ENCODE measurements at places on chromosomes 5 and 9.

DNA sequence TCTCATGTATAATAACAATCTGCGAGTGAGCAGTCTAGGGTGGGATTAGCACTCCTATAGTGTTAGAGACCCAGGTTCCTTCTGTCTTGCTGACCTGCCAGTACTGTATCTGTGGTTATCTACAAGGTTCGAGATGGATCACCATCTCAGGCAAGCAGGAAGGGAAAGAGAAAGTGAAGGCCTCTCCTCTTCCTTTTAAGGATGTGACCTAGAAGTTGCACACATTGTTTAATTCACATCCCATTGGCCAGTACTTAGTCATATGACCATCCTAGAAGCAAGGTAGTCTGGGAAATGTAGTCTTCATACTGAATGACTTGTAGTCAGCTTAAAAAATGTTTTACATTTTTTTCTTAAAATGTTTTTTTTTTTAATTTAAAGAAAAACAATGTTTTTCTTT, 168.6 kb downstream of the CARTPT start:
- no peak for DNase-seq

DNA sequence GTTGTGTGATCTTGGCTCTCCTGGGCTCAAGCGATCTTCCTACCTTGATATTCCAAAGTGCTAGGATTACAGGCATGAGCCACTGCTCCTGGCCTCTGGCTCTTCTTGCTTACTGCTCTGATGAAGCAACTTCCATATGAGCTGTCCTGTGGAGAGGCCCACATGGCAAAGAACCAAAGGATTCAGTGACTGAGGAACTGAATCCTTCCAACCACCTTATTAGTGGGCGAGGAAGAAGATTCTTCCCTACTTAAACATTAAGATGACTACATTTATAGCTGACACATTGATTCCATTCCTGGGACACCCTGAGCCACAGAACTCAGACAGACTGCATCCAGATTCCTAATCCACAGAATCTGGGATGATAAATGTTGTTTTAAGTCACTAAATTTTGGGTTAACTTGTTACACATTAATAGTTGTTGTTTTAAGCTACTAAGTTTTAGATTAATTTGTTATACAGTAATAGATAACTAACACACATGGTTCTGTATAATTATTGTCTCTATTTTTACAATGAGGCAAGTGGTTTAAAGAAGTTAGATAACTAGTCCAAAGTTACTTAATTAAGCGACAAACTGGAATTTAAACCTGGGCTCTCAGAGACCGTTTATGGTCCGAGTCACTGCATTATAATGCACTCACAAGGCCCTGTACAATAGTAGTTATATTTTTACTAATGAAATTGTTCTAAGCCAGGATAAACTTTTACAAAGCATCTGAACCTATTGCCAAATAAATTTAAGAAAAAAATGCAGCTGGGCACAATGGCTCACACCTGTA, 16.7 kb upstream of the SLCO4C1 start:
- DNase-seq, result no peak

- DNase-seq, result no peak
Measured at GRCh38 chr5:6404129-6404528, 25.8 kb upstream of the MED10 start.

GRCh38 chr9:115764645-115765044, 388.9 kb upstream of the PAPPA start:
- DNase-seq, result no peak

GRCh38 chr9:71213633-71214032, 92.2 kb upstream of the TRPM3 start:
- DNase-seq, result no peak

DNA sequence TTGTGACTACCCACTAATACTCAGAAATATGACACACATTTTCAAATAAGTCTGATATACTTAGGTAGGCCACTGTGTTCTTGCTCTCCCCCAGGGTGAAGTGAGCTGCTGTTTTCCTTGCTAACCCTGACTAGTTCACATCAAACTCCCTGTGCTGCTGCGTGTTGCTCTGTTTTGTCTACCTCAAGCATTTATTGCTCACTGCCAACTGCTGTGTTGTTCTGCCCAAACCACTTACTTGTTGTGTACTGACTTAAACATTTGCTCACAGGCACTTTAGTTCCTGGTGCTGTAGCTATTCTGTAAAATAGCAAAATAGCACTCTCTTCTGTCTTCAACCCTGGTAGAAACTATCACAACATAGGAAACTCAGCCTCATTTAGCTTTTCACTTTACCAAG, 255.7 kb downstream of the HCN1 start:
- DNase-seq, result no peak

GRCh38 chr9:18675332-18675731, 201.4 kb downstream of the ADAMTSL1 start:
- no peak for DNase-seq

DNA sequence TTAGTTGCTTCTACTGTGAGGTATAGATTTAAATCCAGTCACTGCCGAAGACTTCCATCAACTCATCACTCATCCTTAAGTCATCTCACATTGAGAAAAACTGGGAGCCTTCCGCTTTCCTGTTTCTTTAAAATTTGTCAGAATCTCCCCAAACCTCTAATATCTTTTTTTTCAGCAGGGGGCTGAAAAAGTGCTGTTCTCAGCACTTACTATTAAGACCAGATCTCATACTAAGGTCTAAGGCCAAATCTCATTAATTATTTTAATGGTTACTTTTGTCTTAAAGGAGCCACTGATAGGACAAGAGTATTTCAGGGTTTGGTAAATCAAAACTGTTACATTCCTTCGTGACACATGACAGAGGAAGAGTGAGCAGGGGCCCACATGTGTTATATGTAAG, 134.6 kb upstream of the PRSS3 start:
- DNase-seq, result no peak

DNA sequence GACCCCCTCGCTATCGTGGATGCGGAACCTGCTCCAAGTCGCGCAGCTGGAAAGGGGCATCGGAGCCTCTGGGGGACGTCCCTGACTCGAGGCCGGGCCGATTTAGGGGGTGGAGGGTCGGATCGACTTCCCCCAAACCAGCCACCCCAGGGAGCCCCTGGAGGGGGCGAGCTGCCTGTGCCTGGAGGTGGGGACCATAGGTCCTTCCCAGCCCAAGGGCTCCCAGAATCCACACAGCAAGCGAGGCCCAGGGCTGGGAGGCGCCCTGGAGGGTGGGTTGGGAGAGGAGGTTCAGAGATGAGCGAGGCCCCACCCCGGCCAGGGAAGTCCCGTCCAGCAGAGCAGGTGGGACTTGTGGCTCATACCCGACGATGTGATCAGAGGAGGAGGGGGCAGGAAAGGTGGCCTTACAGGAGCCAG, 147.6 kb downstream of the GAPVD1 start:
- no peak for DNase-seq

- DNase-seq, result no peak
Measured at GRCh38 chr5:6287176-6287575, 91.2 kb downstream of the MED10 start.

DNA sequence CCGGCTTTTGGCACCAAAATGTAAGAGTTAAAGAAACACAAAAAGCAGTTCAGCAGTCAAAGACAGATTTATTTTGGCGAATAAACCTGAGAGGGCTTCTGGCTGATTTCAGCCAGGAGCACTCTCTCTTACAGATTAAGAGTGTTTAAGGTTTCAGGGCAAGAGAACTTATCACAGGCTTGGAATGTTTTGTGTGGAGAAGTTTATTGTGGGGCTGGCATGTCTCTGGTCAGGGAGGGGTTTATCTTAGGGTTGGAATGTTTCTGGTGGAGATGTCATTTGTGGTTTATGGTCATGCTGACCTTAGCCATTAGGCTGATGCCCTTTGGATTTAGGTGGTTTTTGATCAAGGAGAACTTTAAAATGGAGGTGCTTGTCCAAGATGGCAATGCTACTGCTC, 622.3 kb upstream of the PTPRD start:
- no peak for DNase-seq

DNA sequence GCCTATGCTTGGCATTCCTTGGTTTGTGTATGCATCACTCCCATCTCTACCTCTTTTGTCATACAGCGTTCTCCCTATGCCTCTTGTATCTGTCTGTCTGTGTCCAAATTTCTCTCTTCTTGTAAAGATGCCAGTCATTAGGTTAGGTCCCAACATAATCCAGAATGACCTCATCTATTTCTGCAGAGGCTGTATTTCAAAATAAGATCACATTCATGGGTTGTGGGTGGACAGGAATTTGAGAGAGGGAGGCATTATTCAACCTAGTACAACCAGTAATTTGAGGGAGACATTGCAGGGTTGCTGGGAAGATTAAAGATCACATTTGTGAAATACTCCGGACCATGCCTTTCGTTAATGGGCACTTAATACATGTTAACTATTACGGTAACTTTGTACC, 155.0 kb downstream of the MAN2A1 start:
- DNase-seq, result no peak

GRCh38 chr9:74772121-74772520, 115.6 kb downstream of the TRPM6 start:
- no peak for DNase-seq

GRCh38 chr9:92142329-92142728, 27.1 kb upstream of the SPTLC1 start:
- no peak for DNase-seq

DNA sequence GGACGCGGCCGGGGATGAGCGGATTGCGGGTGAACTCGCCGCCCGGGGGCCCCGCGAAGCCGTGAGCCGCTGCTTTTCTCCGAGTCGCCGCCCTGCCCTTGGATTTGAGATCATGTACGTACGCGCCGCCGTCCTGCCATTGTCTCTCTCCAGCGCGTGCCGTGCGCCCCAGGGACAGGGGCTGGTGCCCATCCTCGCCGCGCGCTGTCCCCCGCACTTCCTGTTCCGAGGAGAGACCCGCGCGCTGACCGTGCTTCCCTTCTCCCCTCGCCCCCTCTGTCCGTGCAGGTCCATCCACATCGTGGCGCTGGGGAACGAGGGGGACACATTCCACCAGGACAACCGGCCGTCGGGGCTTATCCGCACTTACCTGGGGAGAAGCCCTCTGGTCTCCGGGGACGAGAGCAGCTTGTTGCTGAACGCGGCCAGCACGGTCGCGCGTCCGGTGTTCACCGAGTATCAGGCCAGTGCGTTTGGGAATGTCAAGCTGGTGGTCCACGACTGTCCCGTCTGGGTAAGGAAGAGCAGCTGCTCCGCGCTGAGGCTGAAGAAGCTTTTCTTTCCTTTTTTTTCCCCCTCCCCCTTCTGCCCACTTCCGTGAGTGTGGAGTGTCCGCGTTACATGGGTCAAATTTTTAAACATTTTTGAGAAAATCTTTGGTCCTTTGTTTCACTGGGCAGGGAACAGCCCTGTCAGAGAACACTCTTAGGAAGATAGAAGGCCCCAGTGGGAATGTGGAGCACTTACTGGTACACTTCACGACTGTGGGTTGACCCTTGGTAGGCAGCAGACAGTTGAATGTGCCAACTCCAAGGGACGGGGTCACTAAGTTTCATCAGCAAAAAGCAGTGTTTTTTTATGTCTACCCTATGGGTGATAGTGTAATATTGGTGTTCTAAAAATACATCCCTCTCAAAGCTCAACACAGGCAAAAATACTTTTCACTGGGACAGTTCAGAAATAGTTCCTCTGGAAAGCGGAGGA, 727 bp downstream of the RHOBTB3 start:
- no peak for DNase-seq

DNA sequence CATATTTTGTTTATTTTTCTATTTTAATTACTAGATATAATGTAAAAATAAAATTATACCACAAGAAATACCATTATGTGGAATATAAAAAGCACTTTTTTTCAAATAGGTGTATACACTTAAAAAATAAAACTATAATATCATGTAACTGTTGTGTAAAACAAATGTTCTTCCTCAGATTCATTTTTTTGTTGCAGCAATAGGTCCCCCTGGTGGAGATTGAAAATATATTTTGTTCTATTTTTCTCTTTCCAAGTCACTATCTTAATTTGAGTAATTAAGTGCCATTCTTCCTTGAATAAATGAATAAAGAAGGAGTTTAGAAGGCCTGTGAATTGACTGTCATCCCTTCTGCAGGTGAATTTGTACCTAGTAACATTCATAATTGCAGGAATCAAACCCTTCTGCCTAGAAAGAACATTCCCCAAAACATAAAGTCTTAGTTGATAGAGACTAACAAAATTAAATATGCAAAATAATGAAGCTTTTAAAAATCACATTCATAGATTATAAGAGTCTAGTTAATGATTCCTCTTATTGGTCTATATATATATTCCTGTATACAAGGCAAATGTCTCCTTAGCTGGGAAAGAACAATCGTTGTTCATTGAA, 23.4 kb downstream of the CETN3 start:
- no peak for DNase-seq

DNA sequence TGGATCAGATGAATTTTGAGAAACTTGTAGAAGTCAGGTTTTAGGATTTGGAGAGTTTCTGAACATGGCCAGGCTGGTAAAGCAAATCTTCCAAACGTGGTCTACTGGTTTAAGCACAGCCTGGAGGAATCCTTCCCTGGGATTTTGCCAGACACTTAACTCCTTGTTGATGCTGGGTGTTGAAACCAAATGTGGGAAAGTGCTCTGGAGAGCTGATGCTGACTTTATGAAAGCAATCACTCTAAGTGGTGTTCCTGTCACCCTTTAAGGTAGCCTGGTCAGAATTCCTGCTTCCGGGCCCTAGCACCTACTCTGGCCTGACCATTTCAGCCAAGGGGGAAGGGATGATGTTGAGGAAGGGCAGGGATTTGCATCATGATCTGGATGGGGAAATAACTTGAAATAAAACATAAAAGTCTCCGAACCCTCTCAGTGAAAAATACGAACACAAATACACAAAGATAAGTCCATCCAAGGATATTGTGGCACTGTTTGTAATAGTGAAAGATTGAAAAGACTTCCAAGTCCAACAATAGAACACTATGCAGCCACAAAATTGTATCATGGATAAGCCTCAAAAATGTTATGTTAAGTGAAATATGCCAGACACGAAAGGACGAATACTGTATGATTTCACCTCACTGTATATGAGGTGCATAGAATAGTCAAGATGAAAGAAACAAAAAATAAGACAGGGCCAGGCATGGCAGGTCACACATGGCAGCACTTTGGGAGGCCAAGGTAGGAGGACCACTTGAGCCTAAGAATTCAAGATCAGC, 57.7 kb downstream of the PDE6A start:
- DNase-seq, result no peak

- DNase-seq, result no peak
Measured at GRCh38 chr5:494667-495255, 29.5 kb downstream of the SLC9A3 start.

DNA sequence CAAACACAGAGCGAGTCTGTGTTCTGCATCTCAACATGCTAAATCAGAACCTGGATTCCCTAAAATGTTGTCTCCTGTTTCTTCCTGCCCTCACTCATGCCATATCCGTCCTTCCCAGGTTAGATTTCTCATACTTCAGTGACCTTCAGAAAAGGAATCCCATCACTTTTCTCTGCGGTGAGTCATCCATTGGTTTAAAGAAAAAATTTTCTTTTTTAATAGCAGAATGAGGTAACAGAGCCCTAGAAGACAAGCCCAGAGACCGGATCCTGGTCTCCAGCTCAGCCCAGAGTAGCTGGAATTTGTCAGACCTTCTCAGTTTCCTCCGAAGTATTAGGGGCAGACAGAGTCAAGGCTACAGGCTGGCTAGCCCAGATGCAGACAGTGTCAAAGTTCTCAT, 143.2 kb upstream of the DMRT1 start:
- no peak for DNase-seq
